ENCODE measurements at places on chromosomes 11 and 22.

DNA sequence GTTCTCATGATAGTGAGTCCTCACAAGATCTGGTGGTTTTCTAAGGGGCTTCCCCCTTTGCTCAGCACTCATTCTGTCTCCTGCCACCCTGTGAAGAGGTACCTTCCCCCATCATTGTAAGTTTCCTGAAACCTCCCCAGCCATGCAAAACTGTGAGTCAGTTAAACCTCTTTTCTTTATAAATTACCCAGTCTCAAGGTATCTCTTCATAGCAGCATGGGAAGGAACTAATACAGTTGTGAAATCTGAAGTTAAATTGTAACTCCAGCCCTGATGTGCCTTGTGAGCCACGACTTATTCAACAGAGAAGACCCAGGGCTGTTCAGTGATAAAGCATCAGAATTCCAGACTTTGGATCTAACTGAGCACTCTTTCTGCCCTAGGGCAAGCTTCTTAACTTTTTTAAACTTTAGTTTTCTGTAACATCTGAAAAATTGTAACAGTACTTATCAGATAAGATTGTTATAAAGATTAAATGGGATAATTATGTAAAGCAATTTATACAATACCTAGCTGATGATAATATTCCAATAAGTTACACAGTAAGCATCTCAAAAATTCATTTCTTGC is 220.0 kb downstream of the TRPC6 start:
- no peak for DNase-seq

DNA sequence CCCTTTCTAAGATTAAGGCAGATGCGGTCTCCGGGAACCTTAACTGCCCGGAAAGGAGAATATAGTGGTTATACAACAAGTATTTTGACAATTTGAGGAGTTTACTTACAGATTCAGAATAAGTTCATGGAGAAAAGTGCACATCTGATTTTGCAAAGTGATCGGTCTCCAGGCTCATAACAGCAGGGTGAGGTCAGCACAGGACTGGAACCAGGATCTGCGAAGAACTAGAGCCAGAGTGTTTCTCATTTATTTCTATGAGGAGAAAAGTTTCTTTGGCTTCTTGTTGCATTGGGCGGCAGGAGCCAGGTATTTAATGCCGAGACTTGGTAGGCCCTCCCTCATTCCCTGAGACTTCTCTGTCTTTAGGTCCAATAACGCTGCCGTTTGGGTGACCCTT is 3.7 kb downstream of the ADAMTS15 start:
- DNase-seq, result no peak

DNA sequence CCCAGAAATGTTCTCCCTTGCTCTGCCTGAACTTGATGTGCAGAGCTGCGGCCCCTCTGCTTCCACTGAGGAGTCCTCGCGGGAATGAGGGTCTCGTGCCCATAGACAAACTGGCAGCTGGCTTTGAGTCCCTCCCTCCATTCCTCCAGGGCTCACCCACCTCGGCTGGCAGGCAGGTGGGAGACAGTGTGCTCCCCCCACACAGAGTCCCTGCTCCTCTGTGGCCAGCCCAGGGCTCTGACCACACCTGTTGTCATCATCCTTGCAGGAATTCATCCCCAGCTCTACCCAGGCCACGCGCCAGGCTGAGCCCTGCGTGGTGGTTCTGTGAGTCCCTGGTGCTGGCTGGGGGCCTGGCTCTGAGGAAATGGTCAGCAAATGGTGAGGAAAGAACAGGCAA is 521.9 kb downstream of the TBC1D22A start:
- no peak for DNase-seq

DNA sequence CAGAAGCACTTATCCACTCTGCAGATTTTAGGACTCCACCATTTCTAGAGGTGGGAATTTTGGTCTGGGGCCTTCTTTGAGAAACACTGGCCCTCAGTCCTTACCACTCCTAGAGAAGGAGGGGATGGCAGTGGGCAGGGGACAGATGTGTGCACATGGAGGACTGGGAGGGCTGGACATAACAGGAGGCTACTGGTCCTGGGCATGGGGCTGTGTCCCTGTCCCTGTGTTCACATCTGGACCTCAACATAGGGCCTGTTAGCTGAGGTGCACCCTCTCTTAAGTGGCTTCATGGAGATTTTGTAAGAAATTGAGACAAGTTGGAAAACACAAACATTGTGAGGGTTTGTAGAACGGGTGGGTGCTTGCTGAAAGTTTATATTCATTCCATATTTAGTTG is 103.4 kb downstream of the ATXN10 start:
- DNase-seq, result no peak

DNA sequence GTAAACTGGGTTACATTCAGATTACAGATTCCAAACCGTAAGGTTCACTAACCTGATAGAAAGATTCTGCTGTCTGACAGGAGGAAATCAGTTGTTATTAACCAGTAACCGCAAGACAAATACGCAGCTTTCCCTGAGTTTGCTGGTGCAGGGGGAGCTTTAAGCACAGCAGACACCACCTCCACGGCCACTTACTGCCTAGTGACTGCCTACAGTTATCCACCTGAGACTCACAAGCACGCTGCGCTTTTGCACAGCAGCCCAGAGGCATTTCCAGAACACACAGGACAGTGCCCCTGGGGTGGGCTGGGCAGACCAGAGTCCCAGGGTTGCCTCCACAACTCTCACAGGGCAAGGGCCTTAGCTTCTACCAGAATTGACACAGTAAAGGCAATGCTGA is 90.9 kb downstream of the CTTN start:
- DNase-seq, result no peak

GRCh38 chr11:68695531-68695930 is 11.2 kb downstream of the GAL start:
- DNase-seq, result no peak

- no peak for DNase-seq
Observed at GRCh38 chr11:78812513-78813293, 238.0 kb upstream of the NARS2 start.

- no peak for DNase-seq
Observed at GRCh38 chr11:27276141-27276540, 86.9 kb downstream of the CCDC34 start.

- peak; percentile 86 for DNase-seq
Observed at GRCh38 chr22:38114484-38115398, 4.3 kb upstream of the BAIAP2L2 start.

DNA sequence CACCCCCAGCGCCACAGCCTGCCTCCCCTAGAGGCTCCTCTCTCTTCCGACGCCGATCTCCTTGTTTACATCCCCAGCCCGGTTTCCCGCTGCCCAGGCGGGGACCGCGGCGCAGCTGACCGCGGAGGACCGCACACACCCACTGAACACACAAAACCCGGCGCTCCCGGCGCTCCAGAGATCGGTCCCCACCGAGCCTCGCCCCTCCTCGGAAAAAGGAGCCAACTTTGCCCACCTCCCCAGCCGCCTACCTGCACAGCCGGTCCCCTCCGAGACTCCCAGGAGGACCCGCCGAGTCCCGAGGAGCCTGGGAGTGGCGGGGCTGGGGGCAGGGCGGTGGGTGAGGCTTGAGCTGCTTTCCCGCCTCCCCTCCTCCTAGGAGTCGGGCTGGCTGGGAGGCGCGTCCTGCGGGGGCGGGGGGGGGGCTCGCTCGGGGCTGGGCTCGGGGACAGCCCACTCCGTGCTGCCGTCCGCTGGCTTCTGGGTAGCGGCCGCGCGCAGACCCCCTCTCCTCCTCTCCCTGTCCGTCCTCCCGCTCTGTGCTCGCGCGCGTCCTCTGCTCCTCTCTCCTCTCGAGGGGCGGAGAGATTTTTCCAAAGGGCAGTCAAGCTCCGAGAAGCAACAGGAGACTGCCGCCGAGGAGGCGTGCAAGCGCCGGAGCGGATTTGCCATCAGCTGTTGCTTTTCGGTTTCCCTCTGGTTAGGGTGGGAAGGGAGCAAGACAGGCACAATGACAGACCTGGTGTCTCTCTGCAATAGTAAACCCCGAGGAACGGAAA is at the start of gene FXYD6:
Gene FXYD6, minus strand, starts transcription at position 318 of the 779 bp plus-strand sequence. CDS start 33,882 bp downstream, outside the sequence.
- peak; percentile 44 for DNase-seq
